ENCODE measurements at places on chromosomes 11 and 22. TPM values are rescaled to one million over a fixed set of nuclear protein-coding genes. Genes with fewer than 3 reads are reported as not detected.

Gene MMP27
- not detected for total RNA-seq

Gene RCN1
- total RNA-seq: 343 TPM

Gene FDXACB1
- 1.4 TPM for total RNA-seq

Gene ADAMTS8
- total RNA-seq: under 0.01 TPM

Gene OR8D4
- under 0.01 TPM for total RNA-seq

Gene SPDYC
- not detected for total RNA-seq

Gene SLC22A9
- total RNA-seq: not detected

Gene DEFB131B
- total RNA-seq: not detected

Gene DSCAML1
- not detected for total RNA-seq

Gene EEF1G
- total RNA-seq: 1,049 TPM

Gene OR2AG1
- not detected for total RNA-seq

Gene SLC17A6
- total RNA-seq: not detected

Gene SAA2
- under 0.01 TPM for total RNA-seq

Gene FBLN1
- total RNA-seq: 88.3 TPM

Gene KRTAP5-10
- total RNA-seq: 0.36 TPM

Gene KCNQ1
- not detected for total RNA-seq

Gene HBG1
- total RNA-seq: not detected

Gene SMIM35
- total RNA-seq: not detected

Gene CCDC89
- 4.1 TPM for total RNA-seq

Gene TESMIN
- not detected for total RNA-seq

Gene NXPE4
- not detected for total RNA-seq

Gene OR52N4
- not detected for total RNA-seq

Gene MYO7A
- total RNA-seq: under 0.01 TPM

Gene HBB
- not detected for total RNA-seq

Gene SYCE3
- not detected for total RNA-seq

Gene TXN2
- 18.6 TPM for total RNA-seq

Gene LMO1
- total RNA-seq: not detected

Gene BTBD18
- total RNA-seq: not detected

Gene VPS37C
- 16.8 TPM for total RNA-seq

Gene HSPB2
- 2.1 TPM for total RNA-seq

Gene ABTB2
- 5.1 TPM for total RNA-seq

Gene THY1
- total RNA-seq: 308 TPM

Gene PRODH
- under 0.01 TPM for total RNA-seq

Gene APOBEC3B
- 0.36 TPM for total RNA-seq

Gene ABCG4
- under 0.01 TPM for total RNA-seq
